ENCODE measurements at places on chromosomes 12 and 14.

DNA sequence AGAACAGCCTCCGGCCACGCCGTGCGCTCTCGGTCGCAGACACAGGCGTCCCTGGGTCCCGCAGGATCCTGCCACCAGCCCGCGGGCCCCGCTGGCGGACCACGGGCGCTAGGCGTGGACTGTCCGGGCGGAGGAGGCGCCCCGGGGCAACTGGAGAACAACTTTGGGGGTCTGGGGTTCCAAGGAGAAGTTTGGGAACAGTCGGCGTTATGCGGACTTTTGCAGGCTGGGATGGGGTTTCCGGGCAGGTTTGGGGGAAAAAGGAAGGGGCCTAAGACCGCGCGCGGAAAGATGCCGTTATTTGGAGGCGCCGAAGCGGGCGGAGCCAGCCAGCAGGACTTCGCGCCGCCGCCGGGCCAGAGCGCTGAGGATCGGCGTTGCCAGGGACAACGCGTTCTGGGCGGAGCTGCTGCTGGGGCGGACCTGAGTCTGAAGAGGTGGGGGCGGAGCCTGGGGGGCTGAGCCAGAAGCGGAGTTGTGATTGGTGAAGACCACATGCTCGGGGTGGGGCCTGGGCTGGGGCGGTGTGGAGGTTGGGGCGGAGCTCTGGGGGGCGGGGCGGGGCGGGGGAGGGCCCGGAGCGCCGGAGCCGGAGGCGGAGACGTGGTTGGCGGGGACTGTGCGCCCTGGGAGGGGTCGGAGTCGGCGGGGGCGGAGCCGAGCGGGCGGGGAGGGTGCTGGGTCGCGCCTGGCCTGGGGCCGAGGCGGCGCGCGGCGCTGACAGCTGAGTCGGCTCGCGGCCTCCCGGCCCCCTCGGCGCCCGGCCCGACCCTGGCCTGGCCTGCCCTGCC lies at the start of gene CYP46A1:
CYP46A1 (plus strand) TSS at position 680 of the 791 bp plus-strand sequence. CDS start 120 bp downstream, outside the sequence.
- peak; percentile 99 for DNase-seq

DNA sequence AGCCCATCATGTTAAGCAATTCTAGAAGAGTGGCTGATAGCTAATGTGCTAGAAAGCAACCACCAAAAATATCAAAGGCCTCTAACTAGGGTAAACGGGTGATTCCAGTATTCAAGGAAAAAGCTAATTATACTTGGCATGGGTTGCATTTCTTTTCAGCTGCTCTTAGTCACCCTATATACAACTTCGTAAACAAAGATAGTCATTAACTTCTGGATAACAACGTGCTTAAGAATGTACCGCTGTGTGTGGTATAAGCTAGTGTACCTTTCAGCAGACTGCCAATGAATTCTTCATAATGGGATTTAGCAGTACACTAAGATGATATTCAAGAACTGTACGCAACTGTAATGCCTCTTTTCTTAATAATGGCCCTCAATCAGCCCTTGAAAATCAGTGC lies 42.2 kb upstream of the SLC6A13 start:
- no peak for DNase-seq

GRCh38 chr14:66056926-66057552 lies 429.1 kb upstream of the CCDC196 start:
- no peak for DNase-seq

DNA sequence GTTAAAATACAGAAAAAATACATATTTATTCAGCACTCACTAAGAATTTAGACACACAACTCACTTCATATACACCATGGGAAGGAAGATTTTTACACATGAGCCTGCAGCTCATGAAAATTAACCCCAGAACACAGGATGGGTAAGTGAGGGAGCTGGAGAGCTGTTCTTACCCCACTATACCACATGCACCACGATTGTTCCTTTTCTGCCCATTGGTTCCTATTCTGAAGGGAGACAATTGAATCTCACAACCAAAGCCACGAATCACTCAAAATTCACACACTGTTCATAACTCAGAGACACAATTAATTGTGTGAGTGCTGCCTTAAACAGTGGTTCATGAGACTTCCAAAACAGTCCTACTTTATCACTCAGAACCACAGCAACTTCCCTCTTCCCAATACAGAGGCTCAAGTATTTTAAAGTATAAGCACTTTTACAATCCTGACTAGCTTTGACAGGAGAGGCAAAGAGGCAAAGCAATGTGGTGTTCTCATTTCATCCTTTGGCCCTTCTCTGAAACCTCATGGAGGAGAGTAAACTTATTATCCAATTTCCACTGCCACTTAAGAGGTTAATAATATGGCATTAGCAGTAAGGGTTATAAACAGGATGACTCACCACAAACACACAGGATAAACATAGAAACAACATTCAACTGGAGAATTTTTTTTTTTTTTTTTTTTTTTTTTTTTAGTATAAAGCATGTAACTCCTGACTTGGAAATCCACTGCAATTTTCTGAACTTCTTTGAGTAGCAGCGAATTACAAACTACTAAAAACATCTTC lies 59.5 kb downstream of the ITPR2 start:
- DNase-seq = no peak

- DNase-seq = no peak
Observed at GRCh38 chr14:40204441-40205175, 772.4 kb upstream of the FBXO33 start.

DNA sequence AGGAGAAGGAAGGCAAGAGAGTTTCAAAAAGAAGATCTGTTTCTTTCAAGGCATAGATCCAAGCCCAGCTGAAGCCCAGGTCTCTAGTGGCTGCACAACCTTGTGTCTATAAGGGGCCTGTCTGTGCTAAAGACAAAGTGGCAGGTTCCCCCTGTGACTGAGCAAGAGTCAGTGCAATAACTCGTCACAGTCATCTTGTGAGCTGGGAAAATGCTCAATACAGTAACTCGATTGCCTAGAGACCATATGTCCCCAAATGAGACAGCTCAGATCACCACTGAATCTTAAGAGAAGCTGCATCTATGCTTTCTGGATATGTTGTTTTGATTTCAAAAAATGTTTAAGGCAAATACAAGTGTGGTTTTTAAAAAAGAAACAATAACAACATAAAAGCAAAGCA lies 24.2 kb downstream of the ST8SIA1 start:
- DNase-seq = no peak

- no peak for DNase-seq
Observed at GRCh38 chr12:88339966-88340365, 197.9 kb downstream of the TMTC3 start.

DNA sequence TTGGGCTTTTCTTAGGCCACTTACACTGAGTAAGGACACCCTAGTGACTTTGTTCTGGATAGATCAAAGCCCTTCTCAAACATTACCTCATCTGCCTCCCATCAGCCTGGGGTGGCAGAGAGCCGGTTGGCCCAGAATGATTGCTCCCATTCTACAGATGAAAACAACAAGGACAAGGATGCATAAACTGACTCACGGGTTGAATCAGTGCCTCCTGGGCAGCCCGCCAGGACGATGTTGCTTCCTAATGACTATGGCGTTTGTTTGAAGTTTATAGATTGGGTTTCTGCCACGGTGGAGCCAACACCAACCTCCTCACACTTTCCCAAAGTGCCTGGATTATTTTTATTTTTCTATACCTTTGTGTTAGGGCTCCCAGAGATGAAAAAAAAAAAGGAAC lies 3.6 kb upstream of the VRK1 start:
- DNase-seq = no peak

DNA sequence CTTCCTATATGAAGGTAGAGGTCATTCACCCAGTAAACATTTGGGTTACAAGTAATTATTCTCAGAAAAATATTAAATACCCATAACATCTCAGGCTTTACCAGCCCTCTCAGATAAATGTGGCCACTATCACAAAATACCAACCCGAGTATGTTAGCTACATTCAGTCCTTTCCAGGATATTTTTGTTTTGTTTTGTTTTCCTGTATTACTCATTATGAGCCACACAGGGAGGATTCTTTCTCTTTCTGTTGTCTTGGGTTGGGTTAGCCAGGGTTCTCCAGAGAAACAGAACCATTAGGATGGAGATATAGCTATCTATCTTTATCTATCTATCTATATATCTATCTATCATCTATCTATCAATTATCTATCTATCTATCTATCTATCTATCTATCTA lies 947.6 kb upstream of the MDGA2 start:
- no peak for DNase-seq

- no peak for DNase-seq
Observed at GRCh38 chr12:60803147-60803546, 1207.3 kb downstream of the SLC16A7 start.

GRCh38 chr14:31439561-31439960 lies 17.7 kb downstream of the DTD2 start:
- no peak for DNase-seq

DNA sequence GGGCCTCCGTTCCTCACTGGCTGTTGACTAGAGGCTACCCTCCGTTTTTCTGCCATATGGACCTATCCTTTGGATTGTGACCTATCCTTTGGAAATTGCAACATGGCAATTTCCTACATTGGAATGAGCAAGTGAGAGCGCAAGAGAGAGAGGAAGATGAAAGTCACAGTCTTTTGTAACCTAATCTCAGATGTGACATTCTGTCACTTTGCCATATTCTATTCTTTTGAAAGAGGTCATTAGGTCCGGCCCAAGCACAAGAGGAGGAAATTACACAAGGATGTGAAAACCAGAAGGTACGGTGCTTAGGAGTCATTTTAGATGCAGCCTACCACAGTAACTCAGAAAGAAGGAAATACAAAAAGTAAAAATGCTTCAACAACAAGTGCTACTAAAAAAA lies 47.3 kb upstream of the SRP54 start:
- DNase-seq = no peak

DNA sequence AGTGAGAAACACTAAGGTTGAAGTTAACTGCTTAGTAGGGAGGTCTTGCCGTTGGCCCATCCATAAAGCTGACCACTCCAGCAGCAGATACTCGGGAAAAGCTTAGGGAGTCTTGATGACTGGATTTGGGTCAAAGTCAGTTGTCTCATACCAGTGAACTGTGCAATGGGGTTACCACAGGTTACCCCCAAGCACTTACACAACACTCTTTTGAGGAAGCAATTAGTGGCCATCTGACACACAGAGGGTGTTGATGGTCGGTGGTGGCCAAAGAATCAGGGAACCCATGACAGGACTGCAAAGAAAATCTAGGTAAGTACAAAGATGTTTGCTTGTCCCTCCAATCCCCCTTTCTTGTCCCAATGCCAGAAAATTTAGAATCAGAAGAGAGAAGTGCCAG lies 410.2 kb downstream of the APAF1 start:
- no peak for DNase-seq

GRCh38 chr14:73770977-73771847 lies 57.0 kb upstream of the PNMA1 start:
- no peak for DNase-seq

- no peak for DNase-seq
Observed at GRCh38 chr12:51008329-51009055, 17.7 kb downstream of the SLC11A2 start.

GRCh38 chr12:6952863-6953441 lies 1.8 kb downstream of the PTPN6 start:
- DNase-seq = no peak

DNA sequence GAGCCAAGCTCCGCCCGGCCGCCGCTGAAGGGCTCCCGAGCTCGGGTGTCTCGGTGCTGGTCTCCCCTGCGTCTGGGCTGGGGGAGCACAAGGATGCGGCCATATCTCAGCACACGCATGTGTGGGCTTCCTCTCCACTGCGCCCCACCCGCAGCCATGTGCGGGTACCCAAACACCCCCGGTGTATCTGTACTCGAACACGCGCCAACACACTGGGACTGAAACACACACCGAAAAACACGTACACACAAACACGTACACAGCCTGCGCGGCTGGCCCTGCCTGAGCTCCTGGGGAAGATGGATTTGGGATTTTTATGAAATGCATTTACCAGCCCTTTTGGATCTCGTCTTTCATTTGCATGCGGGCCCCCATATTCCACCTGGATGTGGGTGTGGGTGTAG lies 897 bp upstream of the TBX3 start:
- no peak for DNase-seq

- no peak for DNase-seq
Observed at GRCh38 chr12:5247144-5247543, 184.8 kb upstream of the NTF3 start.

DNA sequence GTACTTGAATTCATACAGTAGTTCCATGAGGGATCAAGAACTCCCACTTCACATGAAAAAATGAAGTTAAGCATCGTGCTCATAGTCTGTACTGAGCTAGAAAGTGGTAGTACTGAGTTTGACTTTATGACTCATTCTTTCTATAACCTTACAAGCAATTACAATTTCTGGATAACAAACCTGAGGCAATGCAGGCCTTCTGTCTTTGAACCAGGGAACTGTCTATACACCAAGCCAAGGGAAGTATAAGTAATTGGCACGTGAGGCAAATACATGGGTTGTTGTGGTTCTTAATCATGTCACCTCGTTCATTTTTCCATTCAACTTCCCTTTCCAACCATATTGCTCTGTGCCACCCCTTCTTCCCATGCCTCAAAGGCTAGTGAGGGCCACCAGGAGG lies 16.8 kb downstream of the GNS start:
- DNase-seq = no peak

GRCh38 chr12:105431537-105432100 lies 101.1 kb downstream of the C12orf75 start:
- DNase-seq = no peak

DNA sequence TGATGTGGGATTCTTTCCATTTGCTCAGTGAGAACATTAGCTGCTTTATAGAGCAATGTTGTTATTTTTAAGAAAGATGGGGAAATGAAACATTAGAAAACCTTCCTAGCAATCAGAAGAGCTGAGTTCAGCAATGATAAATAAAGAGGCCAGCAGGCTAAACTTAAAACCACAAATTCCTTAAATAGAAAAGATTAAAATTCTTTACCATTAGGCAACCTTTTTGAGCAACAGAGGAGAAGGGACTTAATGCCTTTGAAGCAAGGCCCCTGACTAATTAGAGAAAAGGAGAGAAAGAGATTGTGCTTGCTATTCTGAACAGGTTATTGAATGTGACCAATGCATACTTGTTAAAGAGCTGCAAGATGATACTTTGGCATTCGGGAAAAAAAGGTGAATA lies 160.8 kb upstream of the LMO3 start:
- no peak for DNase-seq

- no peak for DNase-seq
Observed at GRCh38 chr12:111369496-111370220, 763 bp upstream of the PHETA1 start.

DNA sequence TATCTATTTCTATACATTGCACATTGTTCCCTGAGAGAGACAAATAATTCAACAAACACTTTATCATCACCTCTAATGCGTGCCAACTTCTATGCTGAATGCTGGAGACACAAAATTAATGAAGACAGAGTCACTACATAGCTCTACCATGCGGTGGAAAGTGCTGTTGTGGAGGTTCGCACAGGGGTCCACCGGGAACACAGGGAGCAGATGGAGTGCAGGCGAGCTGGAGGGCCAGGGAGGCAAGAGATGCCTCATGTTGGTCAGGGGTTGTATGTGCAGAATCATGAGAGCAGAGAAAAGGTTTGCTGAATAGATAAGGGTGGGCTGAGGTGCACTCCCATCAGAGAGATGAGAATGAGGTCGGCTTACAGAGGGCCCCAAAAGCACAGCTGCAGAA lies 25.2 kb downstream of the FAM234B start:
- DNase-seq = no peak

- DNase-seq = no peak
Observed at GRCh38 chr14:80958226-80958625, 2.8 kb downstream of the TSHR start.
